ENCODE measurements at places on chromosomes 4 and X.

DNA sequence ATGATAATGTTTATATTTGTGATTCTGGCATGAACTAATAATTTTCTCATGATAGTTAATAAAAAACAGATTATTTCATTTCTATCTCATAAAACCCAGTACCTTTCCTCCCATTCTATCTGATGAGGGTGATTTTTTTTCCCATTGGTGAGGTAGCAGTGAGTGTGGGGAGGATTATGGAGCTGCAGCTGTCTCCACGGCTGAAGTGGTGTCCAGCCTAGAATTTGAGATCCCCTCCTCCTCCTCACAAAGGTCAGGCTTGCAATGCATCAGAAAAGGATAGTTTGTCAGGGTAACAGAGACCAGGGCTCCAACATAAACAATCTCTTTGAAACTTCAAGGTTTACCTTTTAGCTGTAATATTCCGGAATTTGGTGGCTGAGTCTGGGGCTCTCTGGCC lies 60.9 kb downstream of the C4orf51 start:
- DNase-seq = no peak

DNA sequence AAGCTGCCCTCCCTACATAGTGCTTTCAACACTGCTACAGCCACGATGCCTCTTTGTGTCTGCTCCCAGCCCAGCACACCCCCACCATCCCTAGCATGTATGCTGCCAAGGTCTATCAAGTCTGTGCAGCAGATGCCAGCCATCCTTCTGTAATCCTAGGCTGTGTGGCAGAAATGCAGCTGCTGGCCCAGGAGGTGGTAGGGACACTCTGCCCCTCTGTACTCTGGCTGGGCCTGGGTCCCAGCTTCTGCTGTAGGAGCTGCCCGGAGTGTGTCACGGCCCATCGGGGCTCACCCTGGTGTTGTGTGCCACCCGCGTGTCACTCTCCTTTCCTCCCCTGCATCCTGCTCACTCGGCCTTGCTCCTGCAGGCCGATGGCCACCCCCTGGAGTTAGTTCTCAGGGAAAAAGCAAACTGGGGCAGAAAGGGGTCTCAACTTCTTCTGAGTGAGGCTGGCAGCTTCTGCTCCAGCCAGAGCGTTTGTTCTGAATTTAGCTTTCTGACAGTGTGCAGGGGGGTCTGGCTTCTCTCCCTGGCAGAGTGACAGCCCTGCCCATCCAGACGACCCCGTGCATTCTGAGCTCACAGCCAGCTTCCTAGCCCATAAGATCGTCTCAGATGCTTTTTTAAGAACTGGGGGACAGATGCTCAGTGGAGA lies 22.7 kb downstream of the PSAPL1 start:
- no peak for DNase-seq

GRCh38 chr4:48976041-48976440 lies 10.0 kb upstream of the CWH43 start:
- DNase-seq = no peak

DNA sequence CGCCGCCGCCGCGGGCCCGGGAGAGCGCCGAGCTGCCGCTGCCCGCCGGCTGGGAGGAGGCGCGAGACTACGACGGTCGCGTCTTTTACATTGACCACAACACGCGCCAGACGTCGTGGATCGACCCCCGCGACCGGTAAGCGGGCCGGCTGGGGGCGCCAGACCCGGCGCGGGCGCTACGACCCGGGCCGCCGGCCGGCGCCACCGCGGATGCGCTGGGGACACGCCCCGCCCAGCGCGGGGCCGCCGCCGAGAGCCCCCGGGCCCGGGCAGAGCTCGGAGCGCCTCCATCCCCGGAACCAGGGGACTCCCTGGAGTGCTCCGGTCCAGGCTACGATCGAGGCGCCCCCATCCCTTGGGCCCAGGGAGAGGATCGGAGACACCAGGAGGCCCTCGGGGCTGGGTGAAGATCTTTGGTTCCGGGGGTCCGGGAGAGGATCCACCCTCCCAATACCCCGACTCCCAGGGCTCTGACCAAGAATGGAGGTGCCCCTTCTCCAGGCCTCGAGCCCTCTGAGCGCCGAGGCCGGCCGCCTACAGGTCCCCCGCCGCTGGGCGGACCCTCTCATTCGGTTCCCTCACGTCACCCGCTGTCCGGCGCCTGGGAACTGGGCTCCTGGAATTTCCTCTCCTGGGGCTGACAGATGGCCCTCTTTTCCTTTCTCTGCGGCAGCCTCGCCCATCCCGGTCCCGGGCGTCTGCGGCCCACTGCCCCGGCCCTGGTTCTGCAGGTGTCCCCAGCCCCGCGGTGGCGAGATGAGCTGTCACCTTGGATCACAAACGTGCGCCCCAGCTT lies 48.8 kb downstream of the CLDN34 start:
- DNase-seq = no peak

- DNase-seq = no peak
Measured at GRCh38 chr4:87734084-87734483, 65.3 kb upstream of the IBSP start.

- DNase-seq = no peak
Measured at GRCh38 chr4:22324422-22324821, 191.4 kb downstream of the ADGRA3 start.

DNA sequence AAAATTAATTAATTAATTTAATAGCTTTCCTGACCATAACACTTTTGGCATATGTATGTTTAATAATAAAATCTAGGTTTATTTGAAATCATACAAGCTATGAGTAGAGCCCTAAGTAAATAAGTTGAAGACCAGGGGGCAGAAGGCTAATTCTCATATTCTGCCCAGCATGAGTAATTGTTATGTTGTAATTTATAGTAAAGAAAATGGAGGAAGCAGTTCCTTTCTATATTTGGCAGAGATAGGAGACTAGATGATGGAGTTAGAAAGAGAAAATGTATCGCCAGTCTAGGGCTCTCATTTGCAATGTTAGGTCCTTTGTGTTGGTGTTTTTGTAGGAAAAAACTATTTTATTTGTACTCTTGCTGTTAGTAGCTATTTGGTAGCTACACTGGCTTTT lies 89.1 kb downstream of the FNIP2 start:
- DNase-seq = no peak

DNA sequence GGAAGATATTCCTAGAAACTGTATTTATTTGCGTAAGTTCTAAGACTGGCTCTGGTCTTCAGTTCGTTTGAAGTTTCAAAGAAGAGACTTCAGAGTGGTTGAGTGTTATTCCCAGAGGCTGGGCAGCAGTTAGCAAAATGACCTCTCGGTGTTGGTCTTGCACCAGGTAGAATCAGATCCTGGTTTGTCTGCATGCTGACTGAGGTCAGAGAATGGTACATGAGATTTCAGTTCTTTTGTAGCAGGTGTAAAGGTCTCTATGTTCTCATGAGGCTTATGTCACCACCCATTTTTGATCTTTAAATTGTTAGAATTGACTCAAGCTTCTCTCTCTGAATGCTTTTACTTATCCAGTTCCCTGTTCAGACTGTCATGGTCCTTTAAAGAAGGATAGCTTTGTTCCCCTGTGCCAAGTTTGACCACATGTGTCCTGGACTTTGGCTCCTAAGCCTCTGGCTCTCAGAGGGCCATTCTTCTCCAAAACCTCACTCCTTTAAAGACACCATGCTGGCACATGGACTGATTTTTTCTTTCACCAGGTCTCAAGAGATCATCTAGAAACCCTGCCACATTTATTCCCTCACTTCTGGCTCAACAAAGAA lies 355.8 kb upstream of the BOD1L1 start:
- DNase-seq = no peak

GRCh38 chr4:171553961-171554360 lies 259.2 kb upstream of the GALNTL6 start:
- no peak for DNase-seq

DNA sequence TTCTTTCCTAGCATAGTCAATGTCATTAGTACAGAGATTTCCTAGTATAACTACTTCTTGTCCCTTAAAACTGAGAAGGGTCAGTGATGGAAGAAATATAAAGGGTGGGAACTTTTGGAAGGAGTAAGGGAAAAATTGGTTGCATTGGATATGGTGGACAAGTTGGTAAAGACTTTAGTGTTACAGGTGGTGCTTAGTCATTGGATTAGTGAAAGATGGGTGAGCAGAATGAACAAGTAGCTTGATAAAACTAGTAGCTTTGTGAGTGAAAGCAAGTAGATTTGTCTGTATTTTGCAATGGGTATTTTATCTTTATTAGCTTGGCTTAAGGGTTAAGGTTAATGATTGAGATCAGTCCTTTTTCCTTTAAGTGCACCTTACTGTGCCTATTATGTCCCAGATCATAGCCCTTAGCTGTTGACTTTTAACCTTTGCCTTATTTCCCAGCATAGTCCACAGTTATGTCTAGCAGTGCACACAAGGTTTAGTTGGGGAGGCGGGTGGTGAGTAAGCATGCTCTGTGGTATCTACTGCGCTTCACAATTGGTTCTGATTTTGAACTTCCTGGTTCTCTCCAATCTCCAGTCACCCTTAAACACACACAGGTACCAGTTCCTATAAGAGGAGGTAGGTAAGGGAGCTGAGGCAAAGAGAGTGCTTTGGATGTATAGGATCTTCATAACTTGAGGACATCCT lies 9.5 kb downstream of the WDR44 start:
- DNase-seq = no peak

DNA sequence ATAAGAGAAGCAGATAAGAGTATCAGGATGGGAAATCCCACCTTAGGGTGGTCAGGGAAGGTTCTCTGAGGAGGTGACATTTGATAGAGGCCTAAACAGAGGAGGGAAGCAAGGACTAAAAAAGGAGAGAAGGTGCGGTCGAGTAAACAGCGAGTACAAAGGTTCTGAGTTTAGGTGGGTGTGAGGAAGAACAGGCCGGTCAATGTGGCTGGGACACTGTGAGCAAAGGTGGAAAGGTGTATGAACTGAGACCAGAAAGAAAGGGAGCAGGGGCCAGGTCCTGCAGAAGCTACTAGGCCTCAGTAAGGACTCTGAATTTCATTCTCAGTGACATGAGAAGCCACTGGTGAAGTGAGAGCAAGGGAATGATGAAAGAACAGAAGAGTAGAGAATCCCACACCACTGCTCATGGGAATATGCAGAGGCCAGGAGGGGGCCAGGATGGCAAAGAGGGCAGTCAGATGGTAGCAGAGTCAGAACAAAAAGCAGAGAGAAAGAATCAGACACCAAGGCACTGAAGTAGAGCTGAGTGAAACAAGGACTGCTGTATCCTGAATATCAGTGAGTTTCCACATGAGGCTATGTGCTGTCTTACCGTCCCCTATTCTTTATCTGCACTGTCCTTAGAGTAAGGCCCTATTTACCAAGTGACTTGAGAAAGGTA lies 18.0 kb downstream of the PRSS48 start:
- DNase-seq = no peak

- no peak for DNase-seq
Measured at GRCh38 chr4:182307746-182308145, 64.5 kb downstream of the TENM3 start.

DNA sequence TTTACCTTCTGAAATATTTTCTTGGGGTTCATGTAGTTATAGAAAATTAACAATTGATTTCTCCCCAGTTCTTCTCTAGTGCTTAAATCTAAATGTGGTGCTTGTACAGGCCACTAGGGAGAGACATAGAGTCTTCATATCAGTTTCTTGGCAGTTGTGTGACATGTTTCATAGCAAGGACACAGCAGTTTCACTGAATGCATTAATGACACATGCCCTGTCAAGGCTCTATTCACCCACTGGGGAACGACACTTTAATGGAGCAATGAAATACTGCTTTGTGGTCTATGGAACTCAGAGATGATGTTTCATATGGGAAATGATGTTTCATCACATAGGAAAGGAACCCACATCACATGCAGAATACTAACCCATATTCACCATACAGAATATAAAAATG lies 2.8 kb downstream of the VEGFC start:
- no peak for DNase-seq

- no peak for DNase-seq
Measured at GRCh38 chr4:94590493-94590892, 138.8 kb downstream of the PDLIM5 start.

DNA sequence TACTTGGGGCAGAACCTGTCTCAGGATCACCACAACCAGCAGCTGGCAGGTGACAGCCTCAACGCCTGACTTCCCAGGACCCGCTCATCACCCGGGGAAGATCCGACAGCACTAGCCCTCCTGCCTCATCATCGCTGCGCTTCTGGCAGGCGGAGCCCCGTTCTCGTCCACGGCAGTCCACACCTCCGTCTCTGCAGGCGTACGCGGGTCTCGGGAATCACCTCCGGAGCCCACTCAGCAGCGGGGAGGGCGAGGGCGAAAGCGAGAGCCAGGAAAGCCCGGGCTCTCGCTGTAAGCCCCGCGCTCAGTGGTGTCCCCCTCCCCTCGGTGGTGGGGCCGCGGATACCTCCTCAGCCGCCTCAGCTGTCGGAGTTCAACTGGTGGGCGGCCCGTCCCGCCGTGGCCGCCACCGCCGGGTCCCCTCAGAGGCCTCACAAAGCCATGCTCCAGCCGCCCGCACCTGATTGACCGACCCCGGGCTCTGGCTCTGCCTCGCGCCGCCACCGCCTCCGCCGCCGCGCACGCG lies 518 bp upstream of the CNKSR2 start:
- peak; percentile 1 for DNase-seq

GRCh38 chr4:83113429-83113786 lies 1.1 kb downstream of the PLAC8 start:
- no peak for DNase-seq

- DNase-seq = no peak
Measured at GRCh38 chr4:147088146-147088545, 142.5 kb upstream of the TTC29 start.

- no peak for DNase-seq
Measured at GRCh38 chrX:136183917-136184316, 36.6 kb downstream of the FHL1 start.

GRCh38 chr4:39637586-39638353 lies 895 bp downstream of the SMIM14 start:
- no peak for DNase-seq

- DNase-seq = no peak
Measured at GRCh38 chrX:24990535-24990934, 25.2 kb downstream of the ARX start.

GRCh38 chrX:38061335-38061734 lies 55.0 kb downstream of the SYTL5 start:
- no peak for DNase-seq

DNA sequence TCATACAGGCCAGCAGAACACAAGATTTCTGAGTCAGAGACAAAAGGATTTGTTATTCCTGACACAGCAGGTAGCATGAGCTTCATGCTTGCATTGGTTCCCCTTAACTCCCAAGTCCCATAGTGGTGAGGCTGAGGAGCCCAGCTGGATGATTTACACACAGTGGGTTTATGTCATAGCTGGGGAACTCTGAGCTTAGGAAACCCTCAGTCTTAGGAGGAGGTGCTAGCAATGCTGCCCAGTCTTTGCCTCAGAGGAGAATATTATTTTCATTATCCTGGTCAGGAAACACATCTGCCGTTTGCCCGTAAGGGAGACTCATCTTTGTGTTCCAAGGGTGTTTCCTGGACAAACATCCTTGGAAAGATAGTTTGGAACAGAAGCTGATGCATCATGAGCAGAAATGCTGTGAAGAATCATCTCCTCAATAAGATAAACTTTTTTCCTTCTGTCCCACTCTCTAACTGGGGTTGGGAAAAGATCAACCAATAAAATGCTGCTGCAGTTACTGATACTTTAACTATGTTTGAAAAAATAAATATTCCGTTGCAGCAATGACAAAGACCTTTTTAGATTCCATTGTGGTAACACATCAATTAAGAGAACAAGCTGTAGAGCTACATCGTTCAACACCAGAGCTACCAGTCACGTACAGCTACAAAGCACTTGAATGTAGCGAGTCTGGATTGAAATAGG lies 146.8 kb downstream of the DCLK2 start:
- no peak for DNase-seq
